ENCODE measurements at places on chromosomes 13 and 19. TPM values are rescaled to one million over a fixed set of nuclear protein-coding genes. Genes with fewer than 3 reads are reported as not detected.

The FBXO27 gene
- 4.4 TPM for polyA plus RNA-seq

DNA sequence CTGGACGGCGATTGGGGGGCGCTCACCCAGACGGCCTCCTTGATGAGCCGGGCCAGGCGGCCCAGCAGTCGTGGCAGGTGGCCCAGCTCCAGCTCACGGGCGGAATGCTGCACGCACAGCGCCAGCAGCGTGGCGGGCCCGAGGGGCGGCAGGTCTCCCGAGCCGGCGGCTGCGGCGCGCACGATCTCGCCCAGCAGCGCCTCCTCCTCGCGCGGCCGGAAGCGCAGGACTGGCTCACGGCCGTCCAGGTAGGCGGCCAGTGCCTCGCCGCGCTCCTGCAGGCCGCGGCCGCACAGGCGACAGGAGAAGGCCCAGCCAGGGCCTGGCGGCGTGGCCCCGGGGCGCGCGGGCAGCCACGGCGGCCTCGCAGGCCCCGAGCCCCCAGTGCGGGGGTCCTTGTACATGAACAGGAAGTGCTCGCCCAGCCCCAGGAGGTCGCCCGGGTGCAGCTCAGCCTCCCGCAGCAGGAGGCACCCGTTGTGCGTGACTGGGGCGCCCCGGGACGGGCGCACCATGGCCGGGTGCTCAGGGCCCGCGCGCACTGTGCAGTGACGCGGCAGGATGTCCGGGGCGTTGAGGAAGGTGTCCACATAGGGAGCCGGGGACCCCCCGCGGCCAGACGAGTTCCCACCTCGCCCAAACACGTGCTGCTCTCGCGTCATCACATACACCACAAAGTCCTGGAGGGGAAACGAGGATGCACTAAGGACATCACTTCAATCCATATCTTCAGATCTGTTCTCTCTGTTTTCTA lies 9.6 kb upstream of the MAMSTR start:
- DNase-seq, result no peak

DNA sequence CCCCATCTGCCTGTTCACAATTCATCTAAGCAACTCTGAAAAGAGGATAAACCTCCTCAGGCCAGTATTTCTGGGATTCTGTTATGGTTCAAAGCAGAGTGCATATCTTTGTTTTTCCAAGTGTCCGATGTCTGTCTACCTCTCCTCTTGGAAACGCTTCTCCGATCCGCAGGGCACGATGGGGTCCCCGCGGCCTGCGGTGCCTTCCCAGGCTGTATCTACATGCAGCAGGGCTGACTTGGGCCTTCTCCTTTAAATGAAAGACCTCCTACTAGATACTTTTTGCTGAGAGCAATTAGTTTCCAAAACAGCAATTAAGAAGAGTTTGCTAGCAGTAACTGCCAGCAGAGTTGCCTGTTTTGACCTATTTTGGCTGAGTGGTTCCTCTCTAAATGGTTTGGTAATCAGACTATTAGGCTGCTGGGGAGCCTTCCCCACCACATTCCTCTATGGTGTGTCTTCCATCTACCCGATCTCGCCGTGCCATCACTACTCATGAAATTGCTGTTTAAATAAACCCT lies 23.5 kb downstream of the COL4A2 start:
- DNase-seq, result no peak

DNA sequence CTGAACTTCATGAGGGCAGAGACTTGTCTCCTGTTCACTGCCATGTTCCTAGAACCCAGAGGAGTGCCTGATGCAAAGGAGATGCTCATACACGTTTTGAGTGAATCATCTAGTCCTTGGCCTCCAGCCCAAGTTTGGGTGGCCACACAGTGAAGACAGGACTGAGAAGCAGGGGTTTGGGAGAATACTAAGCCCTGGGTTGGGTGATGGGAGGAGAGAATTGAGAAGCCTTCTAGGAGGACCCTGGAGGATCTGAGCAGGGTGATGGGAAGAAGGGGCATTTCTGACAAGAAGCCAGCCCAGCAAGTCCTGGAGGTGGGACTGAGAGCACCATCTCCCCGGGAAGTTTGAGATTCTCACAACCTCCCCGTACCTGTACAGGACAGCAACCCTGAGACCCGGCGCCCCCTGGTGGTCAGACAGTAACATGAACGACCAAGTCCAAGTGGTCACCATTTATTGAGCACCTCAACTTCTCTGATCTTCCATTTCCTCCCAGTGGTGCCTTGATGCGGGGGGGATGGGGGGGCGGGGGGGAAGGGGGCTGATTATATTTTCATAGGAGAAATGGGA lies 11.0 kb downstream of the CTU1 start:
- peak; percentile 76 for DNase-seq

GRCh38 chr13:80126389-80127068 lies 214.4 kb downstream of the SPRY2 start:
- no peak for DNase-seq

DNA sequence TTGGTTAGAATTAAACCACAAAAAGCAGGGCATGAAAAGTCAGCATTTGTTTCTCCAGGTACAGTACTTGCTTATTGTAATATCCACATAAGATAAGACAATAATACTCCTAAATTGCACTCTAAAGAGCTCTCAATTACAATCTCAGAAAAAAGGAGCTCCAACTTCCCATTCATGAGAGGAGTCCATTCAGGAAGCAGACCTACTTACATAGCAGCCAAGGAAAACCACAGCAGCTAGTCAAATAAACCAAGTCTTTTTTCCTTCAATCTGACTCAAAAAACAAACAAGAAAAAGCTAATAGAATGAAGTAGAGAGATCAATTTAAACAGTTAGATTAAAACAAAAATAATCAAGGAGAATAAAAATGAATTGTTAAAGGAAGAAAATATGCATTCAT lies 885.2 kb upstream of the SLITRK6 start:
- DNase-seq, result no peak

DNA sequence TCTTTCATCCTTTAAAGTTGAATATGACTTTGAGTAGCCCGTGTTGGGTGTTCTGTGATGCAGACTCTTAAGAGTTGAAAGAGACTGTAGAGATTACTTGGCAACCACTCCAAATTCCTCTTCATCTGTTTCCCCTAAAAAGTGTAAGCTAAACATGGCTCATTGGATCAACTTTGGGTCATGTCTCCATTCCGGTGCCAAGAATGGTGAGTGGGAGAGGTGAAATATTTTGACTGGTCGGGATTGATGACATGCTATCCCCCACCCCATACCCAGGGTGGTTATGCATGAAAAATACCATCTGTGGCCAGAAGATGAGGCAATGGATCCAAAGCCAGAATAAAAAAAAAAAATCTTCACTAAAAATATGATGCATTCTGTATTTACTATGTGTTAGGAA lies 281.3 kb upstream of the SOX21 start:
- DNase-seq, result no peak

DNA sequence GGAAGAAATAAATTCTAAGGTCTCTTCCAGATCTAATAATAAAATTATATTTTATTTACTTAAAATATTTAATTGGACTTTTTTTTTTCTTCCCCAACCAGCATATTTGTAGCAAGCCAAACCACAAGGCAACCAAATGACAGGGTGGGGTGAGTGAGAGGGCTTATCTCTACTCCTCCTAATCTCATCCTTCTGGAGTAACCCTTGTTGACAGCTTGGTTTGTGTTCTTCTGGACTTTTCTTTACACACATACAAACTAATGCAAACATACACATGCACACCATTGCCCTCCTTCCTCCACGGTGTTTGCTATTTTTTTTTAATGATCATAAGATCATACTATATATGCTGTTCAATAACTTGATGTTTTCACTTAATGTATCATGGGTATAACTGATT lies 383.1 kb downstream of the DLEU7 start:
- no peak for DNase-seq

GRCh38 chr13:91744284-91744683 lies 345.9 kb downstream of the GPC5 start:
- DNase-seq, result no peak

- no peak for DNase-seq
Observed at GRCh38 chr13:112686987-112687386, 2.9 kb upstream of the ATP11A start.
